ENCODE measurements at places on chromosomes 5 and 9. TPM values are rescaled to one million over a fixed set of nuclear protein-coding genes. Genes with fewer than 3 reads are reported as not detected.

GRCh38 chr9:84851935-84852585 lies 182.5 kb downstream of the NTRK2 start:
- no peak overlapping the region for H3K4me3 ChIP-seq
- H3K27me3 ChIP-seq = no peaks in the 10 kb centered on the region
- no peaks in the 10 kb centered on the region for H3K36me3 ChIP-seq
- H3K27ac ChIP-seq = peak overlapping the region; percentile 61
- DNase-seq = no peak

GRCh38 chr9:8268216-8268878 lies 468.8 kb upstream of the DMAC1 start:
- DNase-seq = no peak
- H3K27me3 ChIP-seq = no peaks in the 10 kb centered on the region
- no peak overlapping the region for H3K27ac ChIP-seq
- H3K36me3 ChIP-seq = no peaks in the 10 kb centered on the region
- H3K4me3 ChIP-seq = no peak overlapping the region

DNA sequence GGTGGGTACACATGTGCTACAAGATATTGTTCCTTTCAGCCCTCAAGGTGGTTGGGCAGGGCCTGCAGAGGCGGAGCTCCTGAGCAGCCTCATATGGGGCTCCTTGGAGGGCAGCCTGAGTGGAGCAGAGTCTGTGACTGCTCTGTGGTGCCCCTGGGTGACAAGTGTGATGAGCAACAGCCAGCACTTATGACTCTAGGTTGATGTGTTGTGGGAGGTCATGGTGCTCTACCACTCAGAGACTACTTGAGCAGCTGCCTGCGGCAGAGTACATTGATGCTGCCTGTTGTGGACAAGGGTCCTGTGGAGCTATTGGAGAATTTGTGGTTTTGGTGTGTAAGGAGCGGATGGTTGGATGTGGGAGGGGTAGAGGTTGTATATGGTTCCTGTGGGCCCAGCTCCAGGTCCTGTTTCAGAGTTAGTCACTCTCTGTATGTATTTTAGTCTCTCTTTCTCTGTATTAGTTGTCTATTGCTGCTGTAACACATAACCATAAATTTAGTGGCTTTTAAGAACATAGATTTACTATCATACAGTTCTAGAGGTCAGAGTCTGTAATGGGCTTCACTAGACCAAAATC lies 141.3 kb downstream of the SREK1 start:
- no peak overlapping the region for H3K27ac ChIP-seq
- H3K36me3 ChIP-seq = no peaks in the 10 kb centered on the region
- no peaks in the 10 kb centered on the region for H3K27me3 ChIP-seq
- no peak for DNase-seq
- H3K4me3 ChIP-seq = no peak overlapping the region
- no peaks in the 10 kb centered on the region for H3K4me1 ChIP-seq

Gene TSPAN17
- 9.1 TPM for total RNA-seq

Gene RIMOC1
- total RNA-seq = 19.3 TPM

Gene PSAT1
- total RNA-seq = 5.1 TPM
